Muscle of back (tissue), 13 donors: ENCODE measurements at places on chromosomes 7 and 10.

GRCh38 chr10:127102176-127102575 is 94.2 kb downstream of the INSYN2A start:
- no peak for DNase-seq

GRCh38 chr7:66921396-66921917 is 432 bp downstream of the TMEM248 start:
- DNase-seq = peak; percentile 28

DNA sequence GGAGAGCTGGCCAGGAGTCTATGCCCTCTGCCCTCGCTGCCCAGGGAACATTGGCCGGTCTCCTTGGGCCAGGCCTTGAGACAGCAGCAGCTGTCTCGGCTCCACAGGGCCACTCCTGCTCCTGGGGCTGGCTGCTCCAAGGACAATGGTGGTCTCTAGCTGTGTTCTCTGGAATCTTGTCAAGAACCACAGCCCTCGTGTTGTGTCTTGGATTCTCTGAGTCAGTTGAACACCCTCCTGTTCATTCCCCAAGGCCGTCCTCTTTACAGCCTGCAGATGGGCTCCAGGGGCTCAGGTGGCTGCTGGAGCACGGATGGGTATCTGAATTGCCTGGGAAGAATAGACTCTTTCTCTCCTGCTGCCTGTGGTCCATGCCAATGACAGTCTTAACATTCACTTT is 511.1 kb downstream of the GLRX3 start:
- DNase-seq = no peak

GRCh38 chr10:75461672-75462649 is 30.5 kb downstream of the LRMDA start:
- DNase-seq = no peak

- no peak for DNase-seq
Observed at GRCh38 chr7:105010504-105011130, 3.4 kb upstream of the KMT2E start.

DNA sequence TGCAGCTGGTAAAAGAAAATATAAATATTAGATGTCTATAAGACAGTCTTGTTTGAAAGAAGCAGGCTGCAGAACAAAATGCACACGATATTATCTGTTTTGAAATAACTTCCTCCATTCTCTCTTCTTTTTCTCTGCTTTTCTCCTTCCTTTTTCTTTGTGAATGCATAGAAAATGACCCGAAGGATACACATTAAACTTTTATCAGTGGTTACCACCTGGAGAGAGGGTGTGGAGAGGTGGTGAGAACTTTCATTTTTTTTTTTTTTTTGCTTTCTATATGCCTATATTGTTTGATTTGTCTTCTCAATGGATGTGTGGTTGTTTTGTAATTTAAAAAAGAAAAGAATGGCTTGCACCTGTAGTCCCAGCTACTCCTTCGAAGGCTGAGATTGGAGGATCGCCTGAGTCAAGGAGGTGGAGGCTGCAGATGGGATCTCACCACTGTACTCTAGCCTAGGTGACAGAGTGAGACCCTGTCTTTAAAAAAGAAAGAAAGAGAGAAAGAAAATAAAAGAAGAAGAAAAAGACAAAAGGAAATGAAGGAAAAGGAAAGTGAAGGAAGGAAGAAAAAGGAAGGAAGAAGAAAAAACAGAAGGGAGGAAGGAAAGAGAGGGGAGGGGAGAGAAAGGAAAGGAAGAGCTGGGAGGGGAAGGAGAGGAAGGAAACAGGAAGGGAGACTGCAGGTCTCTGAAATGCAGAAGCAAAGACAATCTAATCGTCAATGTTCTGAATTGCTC is 64.4 kb downstream of the SAMD9 start:
- DNase-seq = no peak
